Renal cortex interstitium (tissue), 15 donors: ENCODE measurements at places on chromosomes 2 and 18. TPM values are rescaled to one million over a fixed set of nuclear protein-coding genes. Genes with fewer than 3 reads are reported as not detected.

DNA sequence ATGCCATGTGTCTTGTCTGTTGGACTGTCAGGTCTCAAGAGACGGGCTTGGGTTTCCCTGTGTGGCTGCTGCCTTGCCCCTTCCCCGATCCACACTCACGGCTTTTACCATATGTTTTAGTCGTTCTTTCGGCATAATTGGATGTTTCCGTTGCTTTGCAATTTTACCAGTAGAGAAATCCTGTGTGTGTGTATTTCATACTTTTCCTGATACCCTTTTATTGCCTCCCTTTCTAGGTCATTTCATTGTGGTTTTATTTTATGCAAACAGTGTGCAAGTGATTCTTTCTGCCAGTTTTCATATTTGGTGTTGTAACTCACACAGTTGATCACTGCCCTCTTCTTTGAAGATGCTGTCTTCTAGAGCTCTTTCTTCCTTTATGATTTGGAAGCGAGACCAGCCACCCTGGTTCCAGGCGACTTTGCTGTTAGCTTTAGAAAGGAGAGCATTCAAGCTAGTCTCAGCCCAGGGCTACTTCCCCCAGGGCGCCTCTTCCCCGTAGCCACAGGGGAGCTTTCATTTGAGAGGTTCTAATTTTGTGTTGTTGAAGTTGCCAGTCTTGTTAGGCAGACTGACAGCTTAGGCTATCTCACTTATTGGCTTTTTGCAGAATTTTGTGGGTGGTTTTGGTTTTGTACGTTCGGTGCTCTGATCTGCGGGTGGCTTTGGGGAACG lies 17.0 kb downstream of the SH3BP4 start:
- no peak for DNase-seq

DNA sequence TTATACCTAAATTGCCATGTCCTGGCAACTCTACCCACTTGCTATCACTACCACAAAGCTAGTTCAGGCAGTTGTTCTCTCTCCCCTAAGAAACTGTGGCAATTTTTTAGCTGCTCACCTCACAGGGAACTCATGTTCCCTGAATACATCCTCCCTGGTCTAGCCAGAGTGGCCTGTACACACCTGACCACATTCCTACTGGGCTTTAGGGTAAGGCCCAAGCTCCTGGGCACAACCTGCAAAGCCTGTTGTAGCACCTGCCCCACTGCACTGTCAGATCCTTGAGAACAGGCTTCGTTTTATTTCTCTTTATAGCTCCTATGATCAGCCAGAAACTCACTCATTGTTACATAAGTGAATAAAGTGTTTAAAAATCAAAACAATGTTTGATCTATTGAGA lies 21.5 kb downstream of the CNGA3 start:
- DNase-seq = no peak

DNA sequence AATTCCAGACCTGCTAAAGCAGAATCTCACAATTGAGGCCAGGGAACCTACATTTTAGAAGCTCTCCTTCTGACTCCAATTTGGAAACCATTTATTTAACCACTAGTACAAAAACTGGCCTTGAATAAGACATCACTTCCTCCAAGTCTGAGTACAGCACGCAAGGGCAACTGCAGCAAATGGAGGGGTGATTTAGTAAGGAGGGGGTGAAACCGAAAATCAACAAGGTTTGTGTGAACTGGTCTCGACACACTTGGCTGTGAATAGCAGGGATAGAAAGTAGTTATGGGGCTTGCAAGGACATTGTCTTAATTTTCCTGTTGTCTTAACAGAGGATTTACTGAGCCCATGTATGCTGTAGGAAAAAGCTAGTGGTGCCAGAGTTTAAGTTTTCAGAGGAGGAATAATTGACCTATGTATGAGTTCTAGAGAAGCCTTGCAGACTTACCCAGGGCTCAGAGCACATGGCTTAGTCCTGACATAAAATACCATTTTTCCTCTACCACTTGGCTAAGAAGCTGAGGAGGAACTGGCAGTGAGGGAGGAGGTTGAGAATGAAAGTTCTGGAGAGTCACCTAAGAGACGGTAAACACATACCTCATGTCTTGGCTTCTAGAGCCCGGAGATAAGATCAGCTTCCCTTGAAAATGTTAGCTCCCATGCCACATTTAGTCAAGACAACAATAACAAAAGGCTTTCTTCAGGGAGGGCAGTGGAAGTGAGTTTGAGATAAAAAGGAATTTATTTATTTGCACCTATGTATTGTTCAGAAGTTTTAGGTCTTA lies 114.8 kb downstream of the SMAD2 start:
- DNase-seq = no peak

DNA sequence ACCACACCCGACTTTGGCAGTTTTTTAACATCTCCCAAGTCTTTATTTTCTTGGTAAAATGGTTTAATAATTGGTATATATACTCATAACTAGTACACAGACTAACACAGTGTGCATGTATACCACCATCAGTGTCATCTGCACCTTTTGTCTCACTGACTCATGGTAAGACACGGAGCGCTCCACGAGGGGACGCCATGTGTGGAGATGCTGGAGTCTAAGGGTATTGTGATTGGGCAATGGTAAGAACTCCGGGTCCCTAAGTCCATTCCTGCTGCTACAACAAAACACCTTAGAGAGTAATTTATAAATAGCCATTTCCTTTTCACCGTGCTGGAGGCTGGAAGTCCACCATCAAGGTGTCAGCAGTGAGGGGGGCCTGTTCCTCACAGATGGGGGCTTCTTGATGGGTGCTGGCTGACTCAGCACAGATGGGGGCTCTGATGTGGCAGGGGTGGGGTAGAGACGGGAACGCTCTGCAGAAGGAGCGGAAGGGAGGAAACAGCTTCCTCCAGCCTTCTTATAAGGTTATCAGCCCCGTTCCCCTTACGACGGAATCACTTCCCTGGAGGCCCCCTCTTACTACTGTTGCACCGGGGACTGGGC lies 42.0 kb upstream of the EDAR start:
- DNase-seq = no peak

DNA sequence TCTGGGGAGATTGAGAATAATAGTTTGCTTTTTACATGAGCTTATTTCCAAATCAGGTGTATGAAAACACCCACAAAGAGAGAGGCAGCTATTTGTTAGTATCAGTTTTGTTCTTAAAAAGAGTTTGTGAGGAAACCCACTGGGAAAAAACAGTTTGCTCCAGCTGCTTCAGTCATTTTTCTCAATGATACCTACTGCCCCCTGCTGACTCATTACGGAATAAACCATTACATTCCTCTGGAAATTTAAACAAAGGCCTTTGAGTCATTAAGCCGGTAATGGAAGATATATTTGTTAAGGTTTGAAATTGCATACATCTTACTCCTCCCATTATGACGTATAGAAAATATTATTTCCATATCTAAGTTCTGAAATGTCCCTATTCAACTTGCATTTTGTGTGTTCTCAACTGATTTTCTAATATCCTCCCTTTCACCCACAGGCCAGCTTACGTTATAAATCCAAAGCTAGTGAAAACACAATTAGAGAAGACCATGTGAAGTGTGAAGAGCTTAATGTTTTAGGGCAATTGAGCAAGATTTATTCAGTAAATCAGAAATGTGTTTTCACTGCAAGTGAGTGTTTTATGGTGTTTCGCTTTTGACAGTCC lies 761.6 kb downstream of the DSC3 start:
- peak; percentile 77 for DNase-seq

DNA sequence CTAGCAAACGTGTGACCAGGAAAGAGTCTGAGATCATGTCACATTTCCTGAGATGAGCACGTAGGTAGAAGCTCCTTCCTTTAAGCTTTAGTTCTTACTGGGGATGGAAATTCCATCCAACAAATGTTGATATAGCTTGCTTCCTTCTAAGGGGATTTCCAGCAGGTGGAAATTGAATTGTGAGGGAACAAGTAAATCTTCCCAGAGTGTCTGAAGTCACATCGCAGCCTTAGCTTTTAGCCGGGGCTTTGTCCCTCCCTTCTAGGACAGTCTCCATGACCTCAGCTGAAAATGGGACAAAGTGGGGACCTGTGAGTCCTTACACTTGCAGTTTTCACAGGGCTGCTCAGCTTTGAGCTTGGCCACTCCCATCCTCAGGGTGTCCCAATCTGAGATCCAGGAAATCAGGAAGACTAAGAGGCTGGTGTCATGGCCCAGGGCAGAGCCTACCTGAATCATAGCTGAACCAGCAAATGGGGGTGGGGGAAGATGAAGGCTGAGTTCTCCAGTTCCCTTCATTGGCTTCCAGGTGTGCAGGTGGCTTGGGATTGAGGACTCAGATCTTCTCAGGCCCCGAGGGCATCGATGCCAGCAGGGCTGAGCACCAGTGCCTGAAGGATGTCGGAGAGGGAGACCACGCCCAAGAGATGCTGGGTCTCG lies 8.3 kb downstream of the PRKAG3 start:
- no peak for DNase-seq

HOXD1 gene
- 12.4 TPM for polyA plus RNA-seq

APOB gene
- 1.5 TPM for polyA plus RNA-seq
